ENCODE measurements at places on chromosomes 4 and X.
A peak's percentile ranks its signal among the peaks of the same experiment; 100 is the strongest.

DNA sequence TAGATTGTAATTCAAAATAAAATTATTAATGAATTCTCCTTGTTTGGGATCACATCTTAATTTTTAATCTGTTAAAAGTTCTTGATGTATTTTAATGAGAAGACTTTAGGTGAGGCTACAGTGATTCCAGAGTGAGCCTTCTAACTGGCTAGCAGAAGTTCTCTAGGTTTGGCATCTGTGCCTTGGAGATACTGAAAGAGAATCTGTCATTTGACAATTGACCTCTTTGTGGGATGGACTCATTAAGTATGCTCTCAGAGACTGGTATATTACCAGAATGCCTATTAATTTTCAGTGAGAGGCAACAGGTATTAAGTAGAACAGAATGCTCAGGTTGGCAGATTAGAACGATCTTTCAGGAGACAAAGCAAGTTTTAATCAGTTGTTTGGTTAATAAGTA lies 10.2 kb downstream of the CCNG2 start:
- DNase-seq = no peak

GRCh38 chrX:43949669-43950068 lies 23.5 kb downstream of the NDP start:
- DNase-seq = no peak

DNA sequence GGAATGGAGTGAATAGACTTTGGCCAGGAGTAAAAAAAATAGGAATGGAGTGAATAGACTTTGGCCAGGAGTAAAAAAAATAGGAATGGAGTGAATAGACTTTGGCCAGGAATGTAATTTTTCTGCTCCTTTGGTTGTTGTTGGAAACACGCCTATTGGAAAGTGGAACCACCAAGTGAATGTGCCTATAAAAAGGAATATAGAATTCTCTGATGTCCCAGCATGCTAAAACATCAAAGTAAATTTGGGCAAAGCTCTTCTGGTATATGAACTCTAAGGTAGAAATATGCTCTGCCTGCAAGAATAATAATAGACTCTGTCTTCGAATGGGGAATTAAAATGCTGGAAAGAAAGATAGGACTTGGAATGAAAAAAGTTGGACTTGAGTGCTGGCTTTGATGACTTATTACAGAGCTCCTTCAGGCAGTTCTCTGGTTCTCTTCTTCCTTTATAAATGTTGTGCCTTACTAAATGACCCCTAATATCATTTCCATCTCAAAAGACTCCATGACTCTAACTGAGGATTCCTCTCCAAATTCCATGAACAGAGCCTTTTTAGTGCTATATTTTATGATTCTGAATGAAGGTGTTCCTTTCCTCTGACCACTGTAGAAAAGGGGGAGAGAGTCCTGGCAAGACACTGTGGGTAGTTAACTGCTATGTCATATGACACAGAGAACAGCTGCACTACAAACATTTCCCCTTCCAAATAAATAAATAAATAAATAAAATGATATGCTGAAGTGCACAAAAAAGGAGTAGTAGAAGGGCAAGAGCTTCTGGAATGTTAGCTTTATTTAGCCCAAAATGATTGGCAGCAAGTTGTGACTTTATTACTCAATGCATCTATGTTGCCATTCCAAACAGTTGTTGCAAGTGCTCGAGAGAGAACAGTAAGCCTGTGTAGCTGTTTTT lies 13.5 kb upstream of the GBA3 start:
- no peak for DNase-seq

DNA sequence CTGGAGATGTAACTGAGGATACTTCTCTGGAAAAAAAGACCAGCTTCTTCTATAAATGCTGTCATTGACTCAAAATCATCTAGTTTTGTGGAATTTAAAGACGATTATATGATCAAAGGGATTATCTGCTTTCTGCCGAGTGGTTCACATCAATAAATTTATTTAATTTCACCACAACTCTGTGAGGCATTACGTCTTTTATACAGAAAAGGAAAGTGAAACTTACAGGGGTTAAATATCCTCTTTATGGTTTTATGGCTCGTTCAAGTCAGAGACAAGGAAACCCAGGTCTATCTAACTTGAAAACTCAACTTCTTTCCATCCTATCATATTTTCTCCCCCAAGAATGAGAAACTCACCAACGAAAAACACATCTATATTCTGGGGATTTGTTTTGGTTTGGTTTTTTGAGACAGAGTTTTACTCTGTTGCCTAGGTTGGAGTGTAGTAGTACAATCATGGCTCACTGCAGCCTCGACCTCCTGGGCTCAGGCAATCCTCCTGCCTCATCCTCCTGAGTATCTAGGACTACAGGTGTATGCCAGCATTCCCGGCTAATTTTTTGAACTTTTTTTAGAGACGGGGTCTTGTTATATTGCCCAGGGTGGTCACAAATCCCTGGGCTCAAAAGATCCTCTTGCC lies 377.9 kb upstream of the EMCN start:
- no peak for DNase-seq

GRCh38 chr4:185411849-185412248 lies 13.9 kb downstream of the UFSP2 start:
- DNase-seq = no peak

DNA sequence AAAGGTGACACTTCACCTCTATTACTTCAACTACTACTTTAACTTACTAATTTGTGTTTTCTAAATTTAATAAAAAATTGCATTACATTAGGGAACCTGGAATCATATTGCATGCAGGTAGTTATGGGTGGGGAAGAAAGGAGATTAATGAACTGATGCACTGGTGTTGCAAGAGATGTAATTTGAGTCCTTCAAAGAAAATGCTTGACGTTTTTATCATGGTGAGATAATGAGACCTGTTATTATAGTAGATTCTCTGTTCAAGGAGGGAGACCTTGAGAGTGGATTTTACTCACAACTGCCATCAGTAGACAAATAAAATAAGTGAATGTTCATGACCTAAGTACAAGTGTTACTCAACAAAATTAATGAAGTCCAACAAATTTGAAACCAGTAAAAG lies 26.4 kb upstream of the MED14 start:
- no peak for DNase-seq

DNA sequence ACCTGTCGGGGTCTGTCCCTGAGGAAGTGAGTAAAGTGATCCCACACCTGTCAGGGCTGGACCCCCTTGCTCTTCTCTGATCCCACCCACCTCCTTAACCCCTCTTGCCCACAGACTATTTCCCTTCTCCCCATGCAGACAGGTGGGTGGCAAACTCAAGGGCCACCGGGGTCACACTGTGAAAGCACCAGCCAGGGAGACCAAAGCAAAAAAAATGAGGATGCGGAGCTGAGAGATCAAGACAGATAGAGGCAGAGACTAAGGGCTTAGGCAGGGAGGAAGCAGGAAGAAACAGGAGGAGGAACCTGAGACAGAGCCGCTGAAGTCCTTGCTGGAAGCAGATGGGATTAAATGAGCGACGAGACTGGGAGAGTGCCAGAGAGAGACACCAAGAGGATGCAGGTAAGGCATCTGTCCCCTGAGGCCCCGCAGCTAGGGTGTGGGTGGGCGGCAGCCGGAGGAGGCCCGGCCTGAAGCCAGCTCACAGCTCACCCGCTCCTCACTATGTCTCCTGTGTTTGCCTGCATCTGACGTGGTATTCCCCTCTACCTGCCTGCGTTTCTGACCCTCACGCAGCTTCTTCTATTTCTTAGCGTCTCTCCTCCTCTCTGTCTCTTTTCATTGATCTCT lies 7.2 kb downstream of the TIMM17B start:
- DNase-seq = no peak

GRCh38 chr4:16261313-16261878 lies 35.1 kb upstream of the TAPT1 start:
- no peak for DNase-seq

DNA sequence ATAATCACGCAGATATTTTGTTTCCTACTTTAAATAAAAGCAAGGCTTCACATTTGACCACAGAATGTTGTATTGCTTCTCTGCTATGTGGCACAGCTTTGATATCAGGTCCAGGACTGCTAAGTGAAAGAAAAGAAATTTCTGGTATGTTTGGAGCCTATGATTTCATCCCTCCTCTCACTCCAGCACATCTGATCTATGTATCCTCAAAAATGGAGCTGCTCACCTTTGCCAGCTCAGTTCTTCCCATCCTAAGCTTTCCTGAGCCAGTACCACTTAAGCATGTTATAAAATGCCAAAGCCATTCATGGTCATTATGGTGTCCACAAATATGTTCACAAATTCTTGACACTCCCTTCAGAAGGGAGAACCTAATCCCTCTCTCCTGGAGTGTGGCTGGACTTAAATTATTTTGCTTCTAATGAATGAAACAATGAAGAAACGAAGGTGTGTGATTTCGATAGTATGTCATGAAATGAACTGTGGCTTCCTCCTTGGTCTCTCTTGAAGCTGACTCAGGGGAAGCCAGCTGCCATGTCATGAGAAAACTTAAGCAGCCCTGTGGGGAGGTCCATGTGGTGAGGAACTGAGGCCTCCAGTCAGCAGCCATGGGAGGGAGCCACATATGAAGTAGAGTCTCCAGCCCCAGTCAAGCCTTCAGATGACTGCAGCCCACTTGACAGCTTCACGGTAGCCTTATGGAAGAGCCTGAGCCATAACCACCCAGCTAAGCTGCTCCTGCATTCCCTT lies 207.7 kb downstream of the MGST2 start:
- no peak for DNase-seq

DNA sequence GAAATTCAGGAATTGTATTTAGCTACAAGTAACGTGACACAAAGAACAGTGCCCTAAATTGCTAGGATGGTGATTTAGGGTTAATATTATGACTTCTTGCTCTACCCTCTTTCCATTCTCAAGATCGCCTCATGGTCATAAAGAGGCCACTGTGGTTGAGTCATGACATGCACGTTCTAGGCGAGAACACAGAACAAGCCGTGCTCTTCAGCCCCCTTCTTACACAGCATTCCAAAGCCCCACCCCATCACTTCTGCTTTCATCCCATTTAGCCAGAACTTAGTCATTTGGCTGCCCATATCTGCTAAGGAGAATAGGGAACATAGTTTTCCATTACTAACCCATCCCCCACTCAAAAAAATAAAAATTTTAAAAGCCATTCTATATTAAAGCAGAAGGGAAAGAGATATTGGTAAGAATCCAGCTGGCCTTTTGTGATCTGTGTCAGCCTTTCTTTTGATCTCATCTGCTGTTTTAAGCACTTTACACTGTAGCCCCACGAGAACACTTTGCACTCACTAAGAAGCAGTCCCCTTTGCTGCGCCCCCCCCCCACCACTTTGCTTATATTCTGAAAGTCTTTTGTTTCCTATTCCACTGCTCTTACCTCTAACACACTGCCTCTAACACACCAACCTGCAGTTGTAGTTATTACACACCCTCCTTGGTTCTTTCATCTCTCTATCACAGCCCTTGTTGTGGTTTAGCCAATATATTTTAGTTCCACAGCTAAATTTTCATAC lies 28.4 kb downstream of the NPNT start:
- no peak for DNase-seq

- no peak for DNase-seq
Observed at GRCh38 chrX:42920752-42921151, 142.8 kb upstream of the PPP1R2C start.

DNA sequence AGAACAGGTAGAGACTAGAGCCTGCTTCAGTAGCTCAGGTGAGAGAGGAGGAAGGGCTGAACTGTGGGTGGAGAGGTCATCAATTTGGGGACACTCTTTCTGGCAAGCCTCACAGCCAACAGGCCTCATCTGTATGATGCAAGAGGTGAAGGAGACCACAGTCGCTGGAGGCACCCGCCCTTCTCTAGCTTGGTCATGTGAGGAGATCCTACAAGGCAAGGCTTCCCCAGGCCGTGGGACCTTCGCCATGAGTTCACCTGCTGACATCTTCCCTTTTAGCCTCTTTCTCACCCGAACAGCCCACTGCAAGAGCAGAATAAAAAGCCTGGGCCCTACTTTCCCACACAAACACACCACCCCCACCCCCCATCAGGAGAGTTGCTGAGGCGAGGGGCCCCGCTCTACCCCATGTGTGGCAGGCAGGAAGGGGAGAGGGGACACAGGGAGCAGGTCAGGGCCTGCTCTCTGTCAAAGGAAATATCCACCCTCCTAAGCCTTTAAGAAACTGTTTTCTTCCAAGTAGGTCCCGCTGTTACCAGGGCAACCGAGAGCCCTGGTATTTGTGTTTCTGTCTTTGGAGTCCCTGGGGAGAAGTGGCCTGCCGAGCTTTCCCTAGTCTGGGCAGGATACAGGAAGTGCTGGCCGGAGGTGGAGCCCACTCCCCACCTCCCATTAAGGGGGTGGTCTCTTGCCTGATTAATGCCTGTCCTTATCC lies 8.1 kb downstream of the RTL5 start:
- DNase-seq = no peak

GRCh38 chr4:185535612-185536410 lies 504 bp upstream of the PDLIM3 start:
- DNase-seq = no peak

- DNase-seq = no peak
Observed at GRCh38 chr4:38598489-38598888, 65.5 kb upstream of the KLF3 start.

- no peak for DNase-seq
Observed at GRCh38 chr4:111960241-111960667, 185.0 kb upstream of the FAM241A start.

- DNase-seq = peak; percentile 7
Observed at GRCh38 chrX:71282514-71283402, 677 bp upstream of the NONO start.

GRCh38 chr4:168618577-168619265 lies 121.9 kb downstream of the PALLD start:
- DNase-seq = no peak

GRCh38 chr4:100738196-100739165 lies 220.7 kb upstream of the EMCN start:
- DNase-seq = no peak

DNA sequence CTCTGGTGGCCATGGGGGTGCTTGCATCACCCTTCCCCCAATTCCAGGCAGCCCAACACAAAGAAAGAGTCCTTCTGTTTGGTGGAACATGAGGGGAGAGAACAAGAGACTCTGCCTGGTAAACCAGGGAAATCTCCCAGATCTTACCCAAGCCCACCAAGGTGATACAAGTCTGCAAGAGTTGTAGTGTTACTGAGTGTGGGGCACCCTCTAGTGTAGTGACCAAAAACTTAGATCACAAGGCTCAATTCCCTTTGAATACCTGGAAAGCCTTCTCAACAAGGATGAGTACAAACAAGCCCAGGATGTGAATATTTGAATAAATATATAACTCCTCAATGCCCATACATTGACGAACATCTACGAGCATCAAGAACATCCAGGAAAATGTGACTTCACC lies 64.7 kb downstream of the IL13RA2 start:
- no peak for DNase-seq

DNA sequence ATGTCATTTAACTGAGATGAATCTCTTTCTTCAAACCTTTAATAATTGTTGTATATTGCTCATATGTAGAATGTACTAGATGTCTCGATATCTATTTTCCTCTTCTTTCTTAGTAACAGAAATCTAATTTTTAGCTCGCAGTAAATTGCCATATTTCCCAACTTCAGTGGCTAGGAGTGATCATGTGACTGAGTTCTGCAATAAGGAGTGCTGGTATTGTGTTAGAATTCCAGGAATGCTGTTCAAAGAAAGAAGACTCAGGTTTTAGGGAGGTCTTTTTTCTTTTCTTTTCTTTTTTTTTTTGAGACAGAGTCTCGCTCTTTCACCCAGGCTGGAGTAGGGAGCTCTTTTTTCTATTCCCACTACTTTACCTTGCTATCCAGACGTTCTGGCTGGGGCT lies 81.7 kb downstream of the SLC10A7 start:
- no peak for DNase-seq
